ENCODE measurements at places on chromosomes 3 and 15.
A peak's percentile ranks its signal among the peaks of the same experiment; 100 is the strongest.

- peak; percentile 45 for DNase-seq
These were observed 27.5 kb upstream of the CFAP161 start for GRCh38 chr15:81106560-81106959.

DNA sequence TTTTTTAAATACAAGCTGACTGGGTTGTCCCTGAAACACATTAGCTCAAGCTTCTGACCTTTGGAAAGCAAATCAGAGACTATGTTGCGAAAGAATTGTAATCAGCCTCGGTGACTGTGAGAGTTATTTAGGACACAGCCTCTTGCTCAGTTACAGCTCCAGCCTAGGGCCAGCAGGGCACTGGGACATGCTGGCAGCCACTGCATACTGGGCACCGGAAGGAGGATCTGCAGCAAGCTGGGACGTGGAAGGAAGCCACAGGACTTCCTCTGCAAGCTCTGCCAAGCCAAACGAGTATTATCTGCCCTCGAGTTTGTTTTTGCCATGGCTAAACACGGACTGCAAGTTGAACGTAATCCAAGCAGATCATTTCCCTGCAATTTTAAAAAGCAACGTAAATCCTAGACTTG is 24.4 kb upstream of the COPG1 start:
- no peak for DNase-seq

- peak; percentile 10 for DNase-seq
These were observed 593.4 kb upstream of the TGFBR2 start for GRCh38 chr3:30012941-30013543.

- no peak for DNase-seq
These were observed 23.0 kb downstream of the NR2F2 start for GRCh38 chr15:96353416-96353929.

GRCh38 chr3:6862041-6862879 is 1.3 kb downstream of the GRM7 start:
- no peak for DNase-seq

DNA sequence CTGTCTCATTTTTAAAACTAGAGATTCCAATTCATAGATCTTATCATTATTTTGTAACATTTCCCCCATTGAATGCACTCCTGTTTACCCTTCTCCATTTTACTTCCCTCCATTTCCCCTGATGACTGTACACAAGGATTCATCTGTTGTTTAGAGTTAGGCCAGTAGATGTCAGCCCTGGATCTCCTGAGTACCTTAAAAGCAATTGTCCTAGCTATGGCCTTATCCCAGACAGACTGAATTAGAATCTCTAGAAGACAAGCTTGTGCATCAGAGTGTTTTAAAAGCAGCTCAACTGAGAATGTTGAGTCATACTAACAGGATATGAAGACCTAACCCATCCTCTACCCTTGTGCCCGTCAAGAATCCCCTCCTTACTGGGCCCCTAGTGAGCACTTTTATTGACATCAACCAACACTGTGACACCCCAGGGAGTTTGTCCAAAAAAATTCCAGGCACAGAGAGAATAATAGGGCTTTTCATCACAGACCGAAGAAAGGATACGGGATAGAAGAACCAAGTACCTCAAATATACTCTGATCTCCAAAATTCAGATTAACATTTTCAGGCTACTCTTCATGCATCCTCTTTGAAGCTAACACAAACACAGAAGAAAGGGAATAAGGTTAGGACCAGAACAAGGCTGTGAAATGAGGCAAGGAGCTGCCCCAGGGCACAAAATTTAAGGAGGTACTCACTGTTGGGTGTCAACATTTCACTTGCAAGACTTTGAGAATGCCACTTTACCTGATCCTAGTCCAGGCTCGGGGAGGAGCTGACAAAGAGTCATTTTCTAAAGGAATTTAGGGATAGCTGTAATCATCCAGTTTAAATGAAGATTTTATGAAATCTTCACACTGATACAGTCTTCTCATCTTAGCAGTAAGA is 17.1 kb downstream of the ZBED2 start:
- no peak for DNase-seq

GRCh38 chr3:142542054-142542453 is 36.5 kb downstream of the ATR start:
- no peak for DNase-seq

- no peak for DNase-seq
These were observed 23.6 kb upstream of the SETMAR start for GRCh38 chr3:4279516-4280105.

DNA sequence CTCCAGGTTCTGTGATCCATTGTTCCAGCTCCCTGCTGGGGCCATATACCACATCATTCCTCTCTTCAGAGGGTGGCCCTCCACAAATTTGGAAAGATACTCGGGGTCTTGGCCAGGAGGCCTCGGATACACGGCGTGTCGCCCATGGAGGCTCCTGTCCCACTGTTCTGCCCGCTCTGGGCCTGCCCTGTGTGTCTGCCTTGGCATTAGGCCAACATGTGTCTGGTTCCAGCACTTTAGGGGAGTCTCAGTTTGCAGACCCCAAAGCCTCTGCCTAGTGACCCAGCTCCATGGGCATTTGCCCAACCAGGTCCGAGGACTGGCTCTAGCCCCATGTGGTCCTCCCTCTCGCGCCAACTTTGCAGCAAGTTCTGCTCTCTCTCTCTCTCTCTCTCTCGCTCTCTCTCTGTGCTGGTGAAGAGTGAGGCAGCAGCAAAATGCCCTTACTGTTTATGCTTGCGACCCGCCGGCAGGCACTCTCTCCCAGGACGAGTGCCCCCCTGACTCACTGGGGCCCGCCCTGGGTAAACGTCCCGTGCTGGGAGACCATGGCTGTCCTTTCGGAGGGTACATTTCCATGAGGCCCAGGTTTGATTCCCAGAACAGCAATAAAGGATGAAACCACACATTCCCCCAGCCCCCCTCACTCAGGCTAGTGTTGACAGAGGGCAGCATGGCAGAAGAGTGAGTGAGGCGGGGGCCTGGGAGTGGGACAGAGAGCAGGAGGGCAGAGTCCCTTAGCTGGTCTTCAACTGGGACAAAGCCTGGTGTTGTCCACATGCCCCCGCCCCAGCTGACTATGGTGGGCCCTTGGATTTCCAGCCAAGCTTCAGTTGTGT is 77.9 kb downstream of the ISG20 start:
- DNase-seq, result no peak

DNA sequence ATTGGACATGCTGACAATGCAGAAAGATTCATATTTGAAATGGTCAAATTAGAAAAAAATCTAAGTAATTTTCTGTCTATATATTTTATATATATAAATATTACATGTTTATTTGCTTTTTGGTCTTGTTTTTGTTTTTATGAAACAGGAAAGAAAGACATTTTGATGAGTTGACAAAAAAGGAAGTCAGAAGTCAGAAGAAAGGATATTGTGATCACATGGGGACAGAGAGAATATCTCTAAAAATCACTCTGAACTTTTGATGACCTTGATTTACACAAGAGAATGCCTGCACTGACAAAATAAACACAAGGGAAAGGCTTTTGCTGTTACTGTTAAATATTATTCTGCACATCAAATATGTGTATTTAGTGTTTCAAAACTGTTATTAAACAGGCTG is 811.2 kb downstream of the SI start:
- no peak for DNase-seq

DNA sequence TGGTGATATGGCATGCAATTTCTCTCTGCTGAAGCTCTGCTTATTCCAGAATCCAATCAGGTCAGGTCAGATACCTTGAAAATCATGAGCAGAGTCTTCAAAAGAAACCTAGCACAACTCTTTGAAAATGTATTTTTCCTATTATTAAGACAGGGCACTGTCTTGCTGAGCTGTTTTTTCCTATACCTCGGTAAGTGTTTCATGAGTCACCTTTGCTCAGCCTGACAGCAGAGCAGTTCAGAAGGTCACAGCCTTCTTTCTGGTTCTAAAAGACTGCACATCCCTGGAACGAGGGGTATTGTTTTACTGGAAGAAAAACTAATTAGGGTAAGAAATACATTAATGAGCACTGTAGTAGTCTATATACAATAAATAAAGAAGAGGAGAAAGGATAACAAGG is 422.0 kb downstream of the SOX2 start:
- no peak for DNase-seq

- no peak for DNase-seq
These were observed 197.8 kb upstream of the RBMS3 start for GRCh38 chr3:29083081-29083480.

GRCh38 chr3:120203016-120203415 is 82.0 kb downstream of the GPR156 start:
- no peak for DNase-seq

DNA sequence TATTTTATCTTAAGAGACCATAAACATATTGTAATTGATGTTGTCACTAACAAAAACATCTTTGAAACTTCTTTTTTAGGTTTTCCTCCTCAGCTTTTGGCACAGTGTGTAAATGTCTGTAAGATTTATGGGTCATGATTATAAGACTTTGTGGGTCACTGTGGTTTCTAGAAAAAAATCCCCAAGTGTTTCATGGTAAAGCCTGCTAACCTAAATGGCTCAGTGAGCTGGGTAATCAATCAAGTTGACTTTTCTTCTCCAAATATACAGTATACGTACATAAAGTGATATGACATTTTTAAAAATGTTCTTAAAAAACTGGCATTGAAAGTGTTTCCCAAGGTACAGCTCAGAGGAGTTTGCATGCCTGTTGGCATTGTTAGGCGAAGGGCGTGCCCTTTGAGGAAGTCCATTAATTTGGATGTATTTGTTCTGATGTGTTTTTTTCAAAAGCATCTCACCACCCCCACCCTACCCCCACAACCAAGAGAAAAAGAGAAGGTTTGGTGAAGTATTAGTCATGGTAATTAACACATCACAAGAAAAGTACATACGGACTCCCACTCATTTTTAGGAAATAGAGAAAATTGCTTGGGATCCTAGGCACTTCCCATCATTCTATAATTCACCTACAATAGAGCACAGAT is 385.4 kb upstream of the LRRC3B start:
- no peak for DNase-seq

DNA sequence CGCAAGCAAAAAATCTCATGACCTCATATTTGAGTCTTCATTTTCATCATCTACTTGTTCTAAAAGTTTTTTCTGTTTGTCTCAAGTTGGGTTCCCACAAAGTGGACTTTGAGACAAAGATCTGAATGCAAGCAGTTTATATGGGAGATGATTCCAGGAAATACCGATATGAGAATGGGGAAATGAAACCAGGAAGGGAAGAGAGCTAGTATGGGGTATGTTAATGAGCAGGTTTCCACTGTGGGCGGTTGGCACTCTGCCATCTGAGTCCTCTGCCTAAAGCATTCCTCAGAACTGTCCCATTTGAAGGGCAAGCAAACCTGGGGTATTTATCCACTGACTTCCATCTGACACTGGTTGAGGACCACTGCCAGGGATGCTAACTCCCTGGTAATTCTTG is 8.8 kb downstream of the ADPRH start:
- DNase-seq, result no peak

DNA sequence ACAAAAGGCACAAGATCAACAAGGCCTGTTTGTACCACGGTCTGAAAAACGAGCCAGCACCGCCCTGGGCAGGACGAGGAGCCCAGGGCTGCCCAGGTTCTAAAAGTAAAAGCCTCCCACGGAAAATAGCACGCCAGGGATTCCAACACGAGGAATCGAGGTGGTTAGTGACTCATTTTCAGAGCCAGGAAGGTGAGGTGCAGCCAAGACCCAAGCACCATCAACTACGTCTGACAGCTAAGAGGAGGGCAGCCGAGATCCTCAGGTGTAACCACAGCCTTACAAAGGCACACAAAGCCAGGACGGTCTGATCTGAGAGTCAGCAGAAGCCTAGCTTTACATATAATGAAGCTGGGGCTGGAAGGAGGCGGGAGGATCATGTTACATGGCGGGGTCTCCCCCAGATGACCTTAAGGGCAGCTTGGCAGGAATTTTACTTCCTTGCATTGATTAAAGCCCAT is 52.5 kb downstream of the ATP10A start:
- DNase-seq, result no peak

GRCh38 chr15:86399041-86399954 is 319.6 kb downstream of the AGBL1 start:
- no peak for DNase-seq

DNA sequence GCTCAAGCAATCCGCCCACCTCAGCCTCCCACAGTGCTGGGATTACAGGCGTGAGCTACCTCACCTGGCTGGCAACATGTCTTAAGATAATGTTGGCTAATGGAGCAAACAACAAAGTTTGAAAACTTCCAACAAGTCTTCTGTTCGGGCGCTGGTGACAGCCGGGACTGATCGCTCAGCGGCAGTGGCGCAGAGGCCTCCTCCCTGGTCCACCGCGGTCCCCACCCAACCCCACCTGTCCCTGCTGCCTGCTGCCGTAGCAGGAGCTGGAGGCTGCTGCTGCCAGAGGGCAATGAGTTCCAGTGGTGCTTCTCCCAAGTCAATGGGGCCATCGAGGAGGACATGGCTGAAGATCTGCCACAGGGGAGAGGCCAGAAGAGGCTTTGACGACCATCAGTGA is 12.1 kb downstream of the DLEC1 start:
- DNase-seq, result no peak

- peak; percentile 27 for DNase-seq
These were observed 3.8 kb downstream of the HEG1 start for GRCh38 chr3:125051715-125052581.

GRCh38 chr3:105093371-105094252 is 273.1 kb upstream of the ALCAM start:
- no peak for DNase-seq

GRCh38 chr3:112948346-112948838 is 26.5 kb downstream of the CD200R1 start:
- DNase-seq, result no peak

- DNase-seq, result peak; percentile 61
These were observed 868 bp upstream of the TMEM87A start for GRCh38 chr15:42273900-42274701.

DNA sequence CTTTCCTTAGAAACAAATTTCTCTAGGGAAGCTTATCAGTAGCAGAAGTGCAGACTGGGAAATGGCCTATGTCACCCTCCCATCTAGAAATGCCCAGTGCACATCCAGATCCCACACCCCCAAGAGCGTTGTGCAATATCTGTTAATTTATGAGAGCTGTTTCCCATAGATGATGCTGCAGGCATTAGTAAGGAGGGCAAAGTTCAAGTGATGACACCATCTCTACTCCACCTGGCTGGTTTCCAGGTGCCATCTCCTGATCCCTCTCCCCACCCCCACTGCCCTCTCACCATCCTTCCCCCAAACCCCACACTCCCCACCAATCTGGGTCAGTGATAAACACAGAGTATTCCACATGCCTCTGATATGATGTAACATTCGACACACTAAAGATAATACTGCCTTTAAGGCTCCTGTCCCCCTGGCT is 39.4 kb downstream of the AGTR1 start:
- no peak for DNase-seq

- no peak for DNase-seq
These were observed 69.6 kb downstream of the APBA2 start for GRCh38 chr15:28955160-28955992.

GRCh38 chr3:85726241-85726640 is 767.5 kb downstream of the CADM2 start:
- DNase-seq, result no peak

DNA sequence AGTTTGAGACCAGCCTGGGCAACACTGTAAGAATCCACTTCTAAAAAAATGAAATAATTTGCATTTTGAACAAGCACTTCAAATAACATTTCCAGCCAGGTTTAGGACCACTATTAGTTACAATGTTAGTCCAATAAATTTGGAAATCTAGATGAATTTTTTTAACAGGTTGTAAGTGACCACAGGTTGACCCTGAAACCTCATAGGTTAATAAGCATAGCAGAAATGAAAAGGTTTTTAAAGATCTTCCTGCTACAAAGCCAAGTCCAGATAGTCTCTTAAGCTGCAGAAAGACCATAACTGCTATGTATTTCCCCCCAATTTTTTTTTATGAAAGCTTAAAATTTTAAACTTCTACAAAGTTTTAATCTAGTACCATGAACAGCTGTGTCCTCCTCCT is 1.5 kb upstream of the NIT2 start:
- no peak for DNase-seq

- DNase-seq, result no peak
These were observed 97.6 kb upstream of the GAP43 start for GRCh38 chr3:115525731-115526130.

All from stimulated activated CD4-positive, alpha-beta T cell treated with anti-CD3 and anti-CD28 coated beads, Interleukin-12 subunit alpha, Interleukin-12 subunit beta, amount 100 ng/mL, for 48 hours (primary cell).